Transverse colon (tissue), 4 donors: ENCODE measurements at places on chromosomes 2 and 18. TPM values are rescaled to one million over a fixed set of nuclear protein-coding genes. Genes with fewer than 3 reads are reported as not detected.

DNA sequence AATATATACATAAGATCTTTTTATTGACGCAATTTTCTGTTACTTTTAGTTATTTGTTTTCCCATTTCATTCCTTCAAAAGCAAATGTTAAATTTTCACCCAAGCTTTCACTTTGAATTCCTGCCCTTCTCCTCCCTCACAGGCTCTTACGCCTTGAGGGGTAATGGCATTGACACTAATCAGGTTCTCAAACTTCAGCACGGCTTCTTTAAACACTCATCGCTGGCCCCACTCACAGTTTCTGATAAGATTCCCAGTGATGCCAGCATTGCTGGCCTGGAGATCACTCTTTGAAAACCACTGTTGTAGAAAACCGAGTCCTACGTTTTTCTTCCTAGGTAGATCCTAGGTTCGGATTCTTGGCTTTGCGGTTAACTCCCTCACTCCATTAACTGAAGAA, 105.6 kb upstream of the EPB41L3 start:
- no peaks in the 10 kb centered on the region for H3K36me3 ChIP-seq
- H3K27me3 ChIP-seq: no peaks in the 10 kb centered on the region
- no peak for DNase-seq

DNA sequence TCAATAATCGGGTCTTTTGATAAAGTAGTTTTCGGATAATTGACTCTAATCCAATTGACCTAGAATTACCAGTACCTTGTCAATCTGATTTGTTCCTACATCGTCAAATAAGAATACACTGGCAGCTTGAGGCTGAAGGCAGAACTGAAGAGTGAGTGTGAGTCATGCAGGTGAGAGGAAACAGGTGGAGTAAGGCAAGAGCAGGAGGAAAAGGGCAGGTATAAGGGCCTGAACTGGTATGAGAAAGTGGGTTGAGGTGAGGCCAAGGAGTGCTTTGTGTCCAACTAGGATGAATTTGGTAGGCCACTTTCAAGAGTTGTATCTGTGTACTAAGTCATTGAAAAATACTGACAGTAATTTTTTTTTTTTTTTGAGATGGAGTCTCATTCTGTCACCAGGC, 186.0 kb downstream of the ZNF385B start:
- H3K27ac ChIP-seq: no peak overlapping the region
- H3K4me1 ChIP-seq: no peaks in the 10 kb centered on the region
- no peak overlapping the region for H3K4me3 ChIP-seq
- H3K36me3 ChIP-seq: no peaks in the 10 kb centered on the region

DNA sequence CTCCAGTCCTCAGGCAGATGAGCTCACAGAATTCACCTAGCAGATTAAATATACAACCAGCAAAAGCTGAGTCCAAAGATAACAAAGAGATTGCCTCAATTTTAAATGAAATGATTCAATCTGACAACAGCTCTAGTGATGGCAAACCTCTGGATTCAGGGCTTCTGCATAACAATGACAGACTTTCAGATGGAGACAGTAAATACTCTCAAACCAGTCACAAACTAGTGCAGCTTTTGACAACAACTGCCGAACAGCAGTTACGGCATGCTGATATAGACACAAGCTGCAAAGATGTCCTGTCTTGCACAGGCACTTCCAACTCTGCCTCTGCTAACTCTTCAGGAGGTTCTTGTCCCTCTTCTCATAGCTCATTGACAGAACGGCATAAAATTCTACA, 86.0 kb downstream of the PTRHD1 start:
- no peaks in the 10 kb centered on the region for H3K27me3 ChIP-seq
- H3K27ac ChIP-seq: no peak overlapping the region
- no peaks in the 10 kb centered on the region for H3K4me1 ChIP-seq
- no peak overlapping the region for H3K4me3 ChIP-seq
- no peak for DNase-seq
- no peaks in the 10 kb centered on the region for H3K36me3 ChIP-seq

LINC00305 gene
- total RNA-seq: not detected

- no peaks in the 10 kb centered on the region for H3K36me3 ChIP-seq
- no peaks in the 10 kb centered on the region for H3K27me3 ChIP-seq
- H3K4me1 ChIP-seq: peaks cover 6% of the 10 kb centered on the region
- DNase-seq: no peak
- no peak overlapping the region for H3K27ac ChIP-seq
Measured at GRCh38 chr2:186852508-186852907, 3.5 kb upstream of the ZSWIM2 start.

GRCh38 chr2:223513771-223514455, 88.2 kb downstream of the SCG2 start:
- no peak overlapping the region for H3K4me3 ChIP-seq
- no peak for DNase-seq
- H3K36me3 ChIP-seq: no peaks in the 10 kb centered on the region
- H3K4me1 ChIP-seq: no peaks in the 10 kb centered on the region

GRCh38 chr2:70771446-70771845, 3.4 kb upstream of the ADD2 start:
- no peak overlapping the region for H3K27ac ChIP-seq
- H3K27me3 ChIP-seq: peaks cover 99% of the 10 kb centered on the region
- no peaks in the 10 kb centered on the region for H3K36me3 ChIP-seq
- H3K4me3 ChIP-seq: no peak overlapping the region
- peaks cover 3% of the 10 kb centered on the region for H3K4me1 ChIP-seq
- DNase-seq: no peak

DNA sequence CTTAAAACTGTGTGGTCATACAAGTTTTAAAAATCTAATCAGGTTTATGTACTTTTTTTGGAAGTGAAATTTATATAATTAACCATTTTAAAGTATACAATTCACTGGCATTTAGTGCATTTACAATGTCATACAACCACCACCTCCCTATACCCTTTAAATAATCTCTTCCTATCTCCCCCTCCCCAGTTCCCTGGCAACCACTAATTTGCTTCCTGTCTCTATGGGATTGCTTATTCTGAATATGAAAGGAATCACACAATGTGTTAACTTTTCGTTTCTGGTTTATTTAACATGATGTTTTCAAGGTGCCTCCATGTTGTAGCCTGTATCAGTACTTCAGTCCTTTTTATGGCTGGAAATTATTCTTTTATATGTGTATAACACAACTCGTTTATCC, 19.4 kb downstream of the CHMP3 start:
- H3K27ac ChIP-seq: no peak overlapping the region

DNA sequence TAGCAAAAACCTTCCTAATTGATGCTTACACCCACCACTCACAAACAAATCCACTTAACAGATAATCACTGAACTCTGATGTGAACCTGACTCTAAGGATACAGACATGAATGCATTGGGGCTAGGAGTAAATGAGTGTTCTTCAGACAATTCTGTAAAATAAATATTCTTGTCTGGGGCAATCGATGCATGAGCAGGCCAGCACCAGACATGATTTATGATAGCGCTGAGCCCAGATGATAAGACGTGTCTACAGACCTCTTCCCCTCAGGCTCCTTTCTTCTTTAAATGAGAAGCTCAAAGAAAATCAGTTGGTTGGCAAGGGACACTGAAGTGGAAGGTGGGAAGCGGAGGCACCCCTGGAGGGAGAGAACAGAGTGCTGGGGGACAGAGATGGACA, 27.3 kb upstream of the BIN1 start:
- DNase-seq: no peak
- no peak overlapping the region for H3K4me3 ChIP-seq
- no peaks in the 10 kb centered on the region for H3K4me1 ChIP-seq
- no peaks in the 10 kb centered on the region for H3K36me3 ChIP-seq

SULT1C2 gene
- not detected for total RNA-seq

GCG gene
- not detected for total RNA-seq

DNA sequence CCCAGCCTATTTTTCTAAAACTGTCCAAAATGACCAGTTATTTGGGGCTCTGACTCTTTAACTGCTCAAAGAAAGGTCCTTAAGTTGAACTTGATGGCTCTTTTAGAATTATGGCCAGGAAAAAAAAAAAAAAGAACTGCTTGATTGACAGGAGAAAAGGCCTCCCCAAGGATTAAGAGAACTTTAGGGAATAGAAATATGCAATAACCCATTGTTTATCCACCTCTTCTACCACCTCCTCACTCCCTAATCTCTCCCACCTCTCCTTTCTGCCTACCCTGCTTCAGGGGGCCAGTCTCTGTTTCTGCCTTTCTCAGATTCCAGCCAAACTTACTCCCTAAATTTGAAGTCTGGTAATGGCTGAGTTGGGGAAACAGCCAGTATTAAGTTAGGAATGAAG, 5.7 kb upstream of the STRN start:
- H3K36me3 ChIP-seq: no peaks in the 10 kb centered on the region
- no peak for DNase-seq
- H3K4me1 ChIP-seq: peaks cover 21% of the 10 kb centered on the region
- H3K27ac ChIP-seq: no peak overlapping the region
- H3K27me3 ChIP-seq: no peaks in the 10 kb centered on the region
- H3K4me3 ChIP-seq: no peak overlapping the region
